HFFc6 (cell line): ENCODE measurements at places on chromosomes 3 and 15. TPM values are rescaled to one million over a fixed set of nuclear protein-coding genes. Genes with fewer than 3 reads are reported as not detected.

- peak; percentile 20 for DNase-seq
Observed at GRCh38 chr3:192929755-192930547, 12.3 kb upstream of the MB21D2 start.

Gene SAMMSON
- not detected in 3 replicates for total RNA-seq

- DNase-seq = no peak
Observed at GRCh38 chr3:57530071-57530608, 14.0 kb downstream of the DNAH12 start.

- DNase-seq = no peak
Observed at GRCh38 chr3:176647987-176648386, 549.3 kb downstream of the TBL1XR1 start.

Gene HYKK
- total RNA-seq = 3.2 to 4.1 TPM (median 4.0 TPM) in 3 replicates

- no peak for DNase-seq
Observed at GRCh38 chr3:78741066-78741645, 1026.6 kb downstream of the ROBO1 start.

DNA sequence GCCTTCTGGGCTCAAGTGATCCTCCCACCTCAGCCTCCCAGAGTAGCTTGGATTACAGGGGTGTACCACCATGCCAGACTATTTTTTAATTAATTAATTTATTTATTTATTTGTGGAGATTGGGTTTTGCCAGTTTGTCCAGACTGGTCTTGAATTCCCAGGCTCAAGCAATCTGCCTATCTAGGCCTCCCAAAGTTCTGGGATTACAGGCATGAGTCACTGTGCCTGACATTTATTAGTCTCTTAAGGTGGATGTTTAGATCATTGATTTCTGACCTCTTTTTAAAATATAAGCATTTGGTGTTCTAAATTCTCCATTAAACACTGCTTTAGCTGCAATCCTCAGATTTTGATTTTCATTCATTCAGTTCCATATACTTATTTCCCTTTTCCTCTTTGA is 15.6 kb downstream of the FBXW12 start:
- no peak for DNase-seq

- no peak for DNase-seq
Observed at GRCh38 chr15:89370120-89370977, 35.7 kb upstream of the POLG start.

GRCh38 chr3:151796105-151796680 is 17.7 kb upstream of the AADAC start:
- no peak for DNase-seq

Gene TNFAIP8L3
- 0.25 to 0.57 TPM (median 0.51 TPM) in 3 replicates for total RNA-seq

- no peak for DNase-seq
Observed at GRCh38 chr3:184899953-184900595, 88.1 kb downstream of the VPS8 start.

- no peak for DNase-seq
Observed at GRCh38 chr15:52292780-52293392, 2.7 kb downstream of the MYO5C start.

DNA sequence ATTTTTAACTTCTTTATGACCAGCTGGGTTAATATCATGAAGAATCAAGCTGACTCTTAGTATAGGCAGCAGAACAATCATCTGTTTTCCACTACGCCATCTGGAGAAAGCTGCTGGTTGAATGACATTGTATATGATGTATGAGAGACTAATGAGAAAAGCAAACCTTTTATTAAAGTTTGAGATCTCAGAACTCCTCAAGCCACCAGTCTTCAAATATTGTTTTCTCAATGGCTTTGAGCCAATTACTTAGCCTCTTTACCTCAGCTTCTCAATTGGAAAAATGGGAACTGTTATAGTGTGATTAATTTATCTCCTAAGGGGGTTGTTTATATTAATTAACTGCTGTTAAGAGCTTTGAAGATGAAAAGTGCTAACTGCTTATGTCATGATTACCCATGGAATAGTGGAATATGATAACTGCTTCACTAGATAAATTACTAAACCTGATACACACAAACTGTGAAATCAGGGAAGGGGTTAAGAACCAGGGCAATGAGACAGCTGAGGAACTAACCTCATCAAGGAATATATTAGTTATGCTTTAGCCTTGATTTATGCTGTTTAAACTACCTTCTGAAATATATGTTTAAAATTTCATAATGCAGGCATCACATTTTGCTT is 330.1 kb downstream of the SOX2 start:
- no peak for DNase-seq

DNA sequence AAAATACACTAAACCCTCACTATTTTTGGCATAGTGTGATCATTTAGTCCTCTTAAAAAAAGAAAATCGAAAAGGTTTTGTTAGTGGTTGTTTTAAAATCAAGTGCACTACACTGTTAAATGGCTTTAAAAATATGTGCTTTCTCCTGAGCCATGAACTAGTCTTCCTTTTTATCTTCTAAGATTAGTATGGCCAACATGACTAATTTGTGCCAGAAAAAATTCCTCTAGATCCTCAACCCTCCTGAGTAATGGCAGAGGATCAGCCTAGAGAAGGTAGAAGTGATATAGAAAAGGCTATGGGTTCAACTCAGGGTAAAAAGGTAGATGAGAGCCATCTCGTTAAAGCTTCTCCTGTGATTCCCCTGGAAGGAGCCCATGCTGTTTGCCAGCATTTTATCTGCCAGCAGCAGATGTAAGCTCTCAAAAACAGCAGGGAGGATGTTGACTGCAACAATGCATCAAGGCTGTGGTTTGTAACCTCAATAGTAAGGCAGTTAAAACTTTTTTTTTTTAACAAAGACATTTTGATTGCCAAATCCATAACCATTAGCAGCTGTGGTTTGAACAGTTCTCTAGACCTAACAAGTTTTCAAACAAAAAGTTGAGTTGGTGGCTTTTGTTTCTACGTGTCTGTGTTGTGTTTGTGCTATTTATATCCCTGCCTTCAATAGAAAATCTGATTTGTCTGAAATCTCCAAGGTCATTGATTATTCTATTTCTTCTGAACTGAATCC is 30.2 kb upstream of the ZNF609 start:
- peak; percentile 71 for DNase-seq

DNA sequence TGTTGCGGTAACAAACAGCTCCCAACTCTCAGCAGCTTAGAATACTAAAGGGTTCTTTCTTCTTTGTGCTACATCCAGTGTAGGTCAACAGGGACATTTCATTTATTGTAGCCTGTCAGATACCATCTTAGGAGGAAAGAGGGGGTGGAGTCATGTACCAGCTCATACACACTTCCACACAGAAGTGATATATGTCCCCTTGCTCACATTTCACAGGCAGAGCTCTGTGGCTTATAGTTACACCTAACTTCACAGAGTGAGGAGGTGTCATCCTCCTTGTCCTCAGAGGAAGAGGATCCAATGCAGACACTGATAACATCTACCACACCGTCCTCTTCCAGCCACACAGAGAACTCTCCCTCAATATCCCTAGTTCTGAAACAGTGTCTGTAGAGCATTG is 247.2 kb downstream of the SLCO3A1 start:
- DNase-seq = no peak

Gene SLC9C1
- not detected in 3 replicates for total RNA-seq

DNA sequence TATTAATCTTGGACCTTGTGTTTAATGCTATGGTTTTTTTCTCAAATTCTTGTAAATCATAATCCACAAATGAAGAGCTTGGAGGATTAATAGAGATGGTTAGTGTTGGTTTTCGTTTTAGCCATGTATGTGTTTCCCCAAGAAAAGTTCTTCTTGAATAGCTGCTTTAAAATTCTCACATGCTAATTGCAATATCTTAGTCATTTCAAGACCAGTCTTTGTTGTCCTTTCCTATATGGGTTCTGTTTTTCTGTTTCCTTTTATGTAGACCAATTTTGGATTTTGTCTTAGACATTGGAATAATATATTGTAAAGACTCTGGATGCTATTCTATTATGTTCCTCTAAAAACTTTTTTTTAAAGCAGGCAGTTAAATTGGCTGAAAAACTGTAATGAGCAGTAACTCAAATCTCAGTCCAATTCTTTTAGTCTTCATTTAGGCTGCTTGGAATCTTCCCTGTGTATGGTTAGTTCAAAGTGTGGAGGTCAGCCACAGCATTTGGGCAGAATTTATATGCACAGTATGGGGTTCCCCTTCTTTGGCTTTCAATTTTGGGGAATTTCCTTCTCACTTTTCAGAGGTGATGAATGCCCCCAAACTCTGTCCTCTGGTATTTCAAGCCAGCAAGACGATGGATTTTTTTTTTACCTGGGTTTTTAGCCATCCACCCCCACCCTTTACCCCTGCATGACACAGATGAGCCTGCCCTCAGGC is 39.1 kb upstream of the DNAJC13 start:
- DNase-seq = no peak

Gene LRRC31
- not detected in 3 replicates for total RNA-seq

Gene FURIN
- total RNA-seq = 71.0 and 78.1 TPM in 2 replicates

- DNase-seq = no peak
Observed at GRCh38 chr15:101449471-101450402, 39.8 kb downstream of the PCSK6 start.

Gene ALCAM
- 307 to 375 TPM (median 329 TPM) in 3 replicates for total RNA-seq

GRCh38 chr3:78818161-78818985 is 949.4 kb downstream of the ROBO1 start:
- DNase-seq = no peak

DNA sequence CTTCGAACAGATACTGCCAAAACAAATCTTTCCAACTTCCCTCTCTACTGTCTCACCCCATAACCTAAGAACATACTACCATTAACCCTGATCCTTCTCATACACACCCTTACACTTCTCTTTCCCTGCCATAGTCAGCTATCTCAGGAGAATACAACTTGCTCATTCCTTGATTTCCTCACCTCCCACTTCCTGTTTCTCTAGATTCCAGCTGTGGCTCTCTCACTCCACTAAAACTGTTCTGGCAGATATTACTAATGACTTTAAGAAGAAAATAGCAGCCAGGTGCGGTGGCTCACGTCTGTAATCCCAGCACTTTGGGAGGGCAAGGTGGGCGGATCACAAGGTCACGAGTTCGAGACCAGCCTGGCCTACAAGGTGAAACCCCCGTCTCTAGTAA is 4.6 kb downstream of the LSG1 start:
- DNase-seq = no peak

- DNase-seq = no peak
Observed at GRCh38 chr3:146948186-146948585, 343.0 kb upstream of the PLSCR5 start.

DNA sequence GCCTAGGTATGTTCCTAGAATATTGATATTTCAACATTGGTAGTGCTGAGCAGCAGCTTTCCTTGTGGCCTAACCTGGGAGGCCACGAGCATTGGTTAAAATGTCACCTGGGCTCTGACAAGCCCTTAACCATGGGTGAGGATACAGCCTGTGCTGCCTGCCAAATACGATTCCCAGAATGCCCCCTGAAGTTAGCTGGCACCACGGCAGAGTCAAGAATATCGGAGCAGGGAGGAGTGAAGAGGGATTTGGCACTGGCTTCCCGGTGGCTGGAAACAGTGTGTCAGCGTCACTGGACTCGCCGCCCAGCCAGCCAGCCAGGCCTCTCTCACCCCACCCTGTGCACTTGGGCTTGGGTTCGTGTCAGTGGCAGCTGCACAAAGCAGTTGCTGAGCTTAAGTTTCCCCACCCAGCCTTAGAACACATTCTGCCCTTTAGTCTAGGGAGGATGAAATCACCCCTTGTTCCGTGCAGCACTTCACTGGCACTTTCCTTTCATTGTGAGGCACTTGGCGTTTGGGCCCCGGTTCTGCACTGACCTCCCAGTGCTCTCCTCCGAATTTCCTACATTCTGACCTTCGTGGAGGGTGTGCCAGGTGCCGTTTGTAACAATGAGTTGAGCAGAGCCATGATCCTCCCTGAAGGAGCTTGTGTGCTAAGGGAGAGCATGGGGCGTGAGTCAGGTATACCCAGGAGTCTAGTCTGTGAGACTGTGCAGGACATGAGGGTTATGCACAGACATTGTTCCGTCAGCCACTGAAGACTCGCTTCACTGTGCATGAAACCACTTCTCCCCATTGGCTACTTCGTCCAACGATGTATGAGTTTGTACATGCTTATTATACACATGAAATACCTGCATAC is 152.8 kb upstream of the BHLHE40 start:
- no peak for DNase-seq

DNA sequence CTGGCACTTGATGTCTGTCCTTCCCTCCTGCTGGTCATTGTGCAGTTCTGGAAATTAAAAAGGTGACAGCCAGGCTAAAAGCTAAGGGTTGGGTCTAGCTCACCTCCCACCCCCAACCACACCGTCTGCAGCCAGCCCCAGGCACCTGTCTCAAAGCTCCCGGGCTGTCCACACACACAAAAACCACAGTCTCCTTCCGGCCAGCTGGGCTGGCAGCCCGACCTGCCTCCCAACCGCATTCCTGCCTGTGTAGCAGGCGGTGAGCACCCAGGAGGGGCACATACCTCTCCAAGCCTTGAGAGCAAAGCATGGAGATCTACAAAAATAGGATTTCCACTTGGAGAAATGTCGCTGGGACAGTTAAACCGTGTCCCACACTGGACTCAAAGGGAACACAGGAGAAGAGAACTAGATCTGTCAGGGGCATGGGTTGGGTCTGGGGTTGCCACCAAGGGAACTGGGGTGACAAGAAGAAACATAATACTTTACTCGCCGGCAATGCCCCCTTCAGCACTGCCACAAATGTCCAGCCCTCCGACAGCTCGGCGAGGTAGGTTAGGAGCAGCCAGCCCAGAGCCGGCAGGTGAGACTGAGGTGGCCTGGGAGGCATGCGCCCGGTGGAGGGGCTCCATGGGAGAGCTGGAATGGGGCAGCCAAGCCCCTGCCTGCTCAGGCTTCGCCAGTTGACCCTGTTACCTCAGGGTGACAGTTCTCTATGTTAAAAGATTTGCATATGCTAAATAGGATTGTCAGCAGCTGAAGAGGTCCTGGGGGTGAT is 52.2 kb downstream of the EXOG start:
- DNase-seq = no peak

- no peak for DNase-seq
Observed at GRCh38 chr15:61671736-61672135, 388.5 kb downstream of the VPS13C start.

DNA sequence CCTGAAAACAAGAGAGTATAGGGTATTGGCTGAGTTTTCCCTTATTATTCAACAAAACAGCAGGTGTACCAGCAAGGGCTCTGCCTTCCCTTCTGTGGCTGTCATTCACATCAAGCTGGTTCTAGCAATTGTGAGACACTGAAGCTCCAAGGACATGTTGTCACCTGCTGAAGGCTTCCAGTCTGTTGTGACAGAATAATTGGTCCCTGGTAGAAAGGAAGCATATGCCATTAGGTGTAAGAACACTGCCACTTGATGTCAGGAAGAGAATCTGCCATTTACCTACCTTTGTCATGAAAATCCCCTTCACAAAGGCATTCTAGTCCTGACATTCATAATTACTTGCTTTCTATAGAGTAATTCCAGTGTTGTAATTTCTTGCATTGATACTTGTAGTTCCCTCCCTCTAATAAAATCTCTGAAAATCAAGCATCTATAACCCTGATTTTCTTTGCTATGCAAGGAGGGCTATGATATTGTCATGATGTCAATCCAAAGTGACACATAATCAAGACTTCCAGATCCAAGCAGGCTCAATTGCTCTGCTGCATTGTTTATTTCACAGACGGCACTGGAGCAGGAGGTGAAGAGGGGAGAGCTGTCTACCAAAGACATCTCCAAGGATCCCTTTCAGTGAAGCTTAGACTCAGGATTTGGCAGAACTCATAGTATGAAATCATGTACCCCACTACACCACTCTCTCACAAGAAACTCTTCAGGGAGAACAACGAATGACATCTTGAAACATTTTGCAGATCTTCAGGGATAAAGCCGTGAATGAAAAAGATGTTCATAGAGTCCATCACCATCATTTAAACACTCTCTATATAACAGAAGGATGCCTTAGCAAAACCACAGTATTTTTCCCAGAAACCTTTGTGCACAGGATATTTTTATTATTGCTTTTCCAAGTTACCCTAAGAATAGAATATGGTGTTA is 425.3 kb downstream of the RBMS3 start:
- DNase-seq = no peak

Gene FAM3D
- not detected in 3 replicates for total RNA-seq

- DNase-seq = no peak
Observed at GRCh38 chr3:154100556-154100955, 20.6 kb upstream of the ARHGEF26 start.

Gene SATB1
- 2.4 to 4.5 TPM (median 2.9 TPM) in 3 replicates for total RNA-seq
